NCI-H1436 (cell line): ENCODE measurements at places on chromosomes 2 and 18.

- no peak for DNase-seq
These were observed 33.8 kb upstream of the TMEM247 start for GRCh38 chr2:46445556-46445955.

DNA sequence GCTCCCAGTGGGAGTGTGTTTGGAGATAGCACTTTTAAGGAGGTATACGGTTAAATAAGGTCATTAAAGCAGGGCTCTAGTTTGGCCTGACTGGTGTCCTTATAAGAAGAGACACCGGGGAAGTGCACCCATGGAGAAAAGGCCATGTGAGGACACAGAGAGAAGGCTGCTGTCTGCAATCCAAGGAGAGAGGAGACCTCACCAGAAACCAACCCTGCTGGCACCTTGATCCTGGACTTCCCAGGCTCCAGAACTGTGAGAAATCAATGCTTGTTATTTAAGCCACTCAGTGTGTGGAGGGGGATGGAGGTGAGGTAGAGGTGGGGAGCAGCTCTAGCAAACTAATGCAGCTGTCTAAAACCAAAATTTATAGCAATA, 62.0 kb downstream of the RPL31 start:
- DNase-seq = no peak

DNA sequence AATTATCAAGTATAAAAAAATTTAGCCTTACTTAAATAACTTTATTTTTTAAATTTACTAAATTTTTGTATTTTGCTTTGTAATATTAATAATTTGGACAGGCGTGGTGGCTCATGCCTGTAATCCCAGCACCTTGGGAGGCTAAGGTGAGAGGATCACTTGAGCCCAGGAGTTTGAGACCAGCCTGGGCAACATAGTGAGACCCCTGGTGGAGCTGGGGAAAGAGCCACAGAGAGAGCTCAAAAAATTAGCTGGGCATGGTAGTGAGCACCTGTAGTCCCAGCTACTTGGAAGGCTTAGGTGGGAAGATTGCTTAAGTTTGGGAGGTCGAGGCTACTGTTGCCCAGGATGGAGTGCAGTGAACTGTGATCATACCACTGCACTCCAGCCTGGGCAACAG, 143.5 kb downstream of the B3GNT2 start:
- no peak for DNase-seq

- DNase-seq = no peak
These were observed 30.4 kb downstream of the CYTIP start for GRCh38 chr2:157413326-157414035.

DNA sequence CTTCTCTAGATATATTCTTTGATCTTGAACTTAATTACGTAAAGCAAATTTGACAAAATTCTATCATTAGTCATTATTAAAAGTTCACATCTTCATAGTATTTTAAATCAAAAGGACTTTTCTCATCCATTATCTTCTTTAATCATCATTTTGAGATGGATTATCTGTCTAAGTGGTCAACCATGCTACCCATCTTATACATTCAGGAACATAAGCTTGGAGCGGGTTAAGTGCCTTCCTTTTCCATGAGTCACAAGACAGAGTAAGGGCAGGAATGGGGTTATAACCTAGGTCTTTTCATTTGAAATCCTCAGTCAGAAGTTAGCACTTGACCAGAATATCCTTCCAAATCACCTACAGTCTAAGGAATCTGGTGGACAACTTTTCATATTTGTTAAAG, 297.1 kb downstream of the TCF4 start:
- no peak for DNase-seq

GRCh38 chr2:164538240-164538866, 82.9 kb downstream of the GRB14 start:
- peak; percentile 34 for DNase-seq

DNA sequence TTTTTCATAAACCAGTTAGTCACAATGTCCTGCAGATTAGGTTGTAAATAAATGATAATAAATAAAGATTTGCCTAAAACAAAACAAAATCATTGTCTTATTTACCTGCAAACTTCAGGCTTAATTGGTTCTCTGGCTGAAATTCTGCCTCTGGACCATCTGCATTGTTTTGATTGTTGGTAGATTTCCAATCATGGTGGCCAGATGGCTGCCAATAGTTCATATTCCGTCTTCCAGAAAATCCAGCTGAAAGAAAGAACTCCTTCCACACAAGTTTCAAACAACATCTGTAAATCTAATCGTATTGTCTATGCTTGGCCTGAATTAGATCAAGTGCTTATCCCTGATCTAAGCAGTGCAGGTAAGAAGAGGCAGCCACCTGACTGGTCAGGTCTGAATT, 771.1 kb upstream of the ZEB2 start:
- no peak for DNase-seq

- DNase-seq = no peak
These were observed 167.5 kb upstream of the SMAD2 start for GRCh38 chr18:48098007-48098406.

DNA sequence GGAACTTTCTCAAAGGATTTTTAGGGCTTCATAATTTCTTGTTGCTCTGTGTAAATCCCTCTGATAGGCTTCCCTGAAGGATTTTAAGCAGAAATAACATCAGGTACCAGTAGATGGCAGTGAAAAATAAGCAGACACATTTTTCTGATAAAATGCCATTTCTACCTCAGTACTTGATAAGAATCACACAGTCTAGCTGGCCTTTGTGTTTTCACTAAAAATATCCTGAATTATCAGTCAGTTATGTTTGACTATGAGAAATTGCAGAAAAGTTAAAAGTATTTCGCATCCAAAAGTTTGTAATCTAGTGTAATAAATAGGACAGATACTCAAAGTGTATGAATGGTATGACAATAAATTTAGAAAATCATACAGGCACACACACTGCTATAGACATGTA, 68.7 kb downstream of the DNAJC10 start:
- peak; percentile 20 for DNase-seq

- no peak for DNase-seq
These were observed 72.6 kb upstream of the MCFD2 start for GRCh38 chr2:46988230-46988629.

- DNase-seq = no peak
These were observed 4.2 kb upstream of the CCDC178 start for GRCh38 chr18:33444709-33445108.

GRCh38 chr2:130720528-130720927, 8.3 kb upstream of the GPR148 start:
- DNase-seq = no peak

GRCh38 chr2:6917761-6918421, 679 bp downstream of the RNF144A start:
- DNase-seq = peak; percentile 23

GRCh38 chr18:44735096-44735495, 54.4 kb downstream of the SETBP1 start:
- no peak for DNase-seq

GRCh38 chr2:27270670-27271069, 4.6 kb upstream of the DNAJC5G start:
- DNase-seq = no peak

- DNase-seq = no peak
These were observed 114.8 kb upstream of the SLC38A11 start for GRCh38 chr2:165070076-165070475.

GRCh38 chr2:86800856-86801567, 10.3 kb upstream of the CD8A start:
- no peak for DNase-seq

- no peak for DNase-seq
These were observed 97.3 kb downstream of the ICOS start for GRCh38 chr2:204033611-204034495.

DNA sequence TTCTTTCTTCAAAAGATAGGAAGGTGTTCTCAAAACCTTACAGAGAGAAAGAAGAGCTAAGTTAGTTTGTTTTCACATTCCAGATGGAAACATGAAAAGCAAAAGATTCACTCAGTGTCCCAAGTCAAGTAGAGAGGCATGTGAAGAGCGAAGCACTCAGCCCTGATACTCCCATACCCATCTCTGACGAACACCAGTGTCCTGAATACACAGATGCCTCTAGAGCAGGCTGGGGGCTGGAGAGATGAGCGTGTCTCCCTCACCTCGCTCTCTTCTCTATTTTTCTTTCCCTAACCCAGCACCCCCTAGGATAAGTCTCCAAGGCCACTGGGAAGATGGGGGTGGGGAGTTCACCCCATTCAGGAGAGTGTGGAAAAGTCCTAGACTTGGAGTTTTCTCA, 227.8 kb downstream of the TMEM163 start:
- no peak for DNase-seq

DNA sequence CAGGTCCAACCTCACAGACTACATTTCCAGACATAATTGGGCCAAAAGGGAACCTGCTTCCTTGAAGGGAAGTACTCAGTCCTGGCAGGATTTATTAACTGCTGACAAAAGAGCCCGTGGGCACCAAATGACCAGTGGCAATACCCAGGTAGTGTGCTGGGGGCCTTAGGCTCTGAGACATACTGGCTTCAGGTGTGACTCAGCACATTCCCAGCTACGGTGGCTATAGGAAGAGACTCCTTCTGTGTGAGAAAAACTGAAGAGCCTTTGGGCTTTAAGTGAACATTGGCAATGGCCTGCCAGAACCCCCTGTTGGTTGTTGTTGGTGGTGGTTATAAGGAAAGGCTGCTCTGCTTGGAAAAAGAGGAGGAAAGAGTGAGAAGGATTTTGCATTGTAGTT, 401.8 kb downstream of the KCNJ3 start:
- no peak for DNase-seq

- no peak for DNase-seq
These were observed 39.5 kb downstream of the ADNP2 start for GRCh38 chr18:80148326-80149199.

GRCh38 chr18:63819786-63820185, 44.6 kb downstream of the SERPINB7 start:
- DNase-seq = no peak

GRCh38 chr2:5976531-5977065, 284.4 kb downstream of the SOX11 start:
- no peak for DNase-seq

- no peak for DNase-seq
These were observed 33.1 kb downstream of the SEC11C start for GRCh38 chr18:59172664-59173249.

DNA sequence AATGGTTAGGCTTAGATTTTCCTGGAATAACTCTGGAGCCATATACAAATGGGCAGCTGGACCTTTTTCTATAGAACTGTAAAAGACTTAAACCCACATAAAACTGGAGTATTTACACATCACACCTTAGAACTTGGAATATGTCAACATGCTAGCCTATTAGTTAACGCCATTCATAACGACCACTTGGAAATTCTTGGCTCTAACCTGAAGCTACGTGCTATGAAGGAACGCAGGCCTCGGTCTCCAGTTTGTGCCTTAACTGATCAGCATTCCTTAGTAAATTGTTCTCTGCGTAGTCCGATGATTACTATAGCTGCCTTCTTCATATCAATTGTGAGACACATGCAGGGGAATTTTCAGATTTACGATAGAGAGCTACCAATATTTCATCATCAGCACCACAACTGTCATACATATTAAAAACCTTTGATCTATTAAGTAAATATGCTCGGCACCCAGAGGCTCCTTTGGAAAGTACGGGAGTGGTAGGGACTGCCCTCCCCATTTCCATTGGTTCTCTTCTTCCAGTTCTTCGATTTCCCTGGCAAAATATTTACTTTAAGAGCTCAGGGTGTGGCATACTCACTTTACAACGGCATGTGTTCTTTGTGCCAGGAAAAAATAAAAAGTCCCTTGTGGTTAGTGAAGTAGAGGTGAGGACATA, 17.5 kb upstream of the CCL20 start:
- no peak for DNase-seq

DNA sequence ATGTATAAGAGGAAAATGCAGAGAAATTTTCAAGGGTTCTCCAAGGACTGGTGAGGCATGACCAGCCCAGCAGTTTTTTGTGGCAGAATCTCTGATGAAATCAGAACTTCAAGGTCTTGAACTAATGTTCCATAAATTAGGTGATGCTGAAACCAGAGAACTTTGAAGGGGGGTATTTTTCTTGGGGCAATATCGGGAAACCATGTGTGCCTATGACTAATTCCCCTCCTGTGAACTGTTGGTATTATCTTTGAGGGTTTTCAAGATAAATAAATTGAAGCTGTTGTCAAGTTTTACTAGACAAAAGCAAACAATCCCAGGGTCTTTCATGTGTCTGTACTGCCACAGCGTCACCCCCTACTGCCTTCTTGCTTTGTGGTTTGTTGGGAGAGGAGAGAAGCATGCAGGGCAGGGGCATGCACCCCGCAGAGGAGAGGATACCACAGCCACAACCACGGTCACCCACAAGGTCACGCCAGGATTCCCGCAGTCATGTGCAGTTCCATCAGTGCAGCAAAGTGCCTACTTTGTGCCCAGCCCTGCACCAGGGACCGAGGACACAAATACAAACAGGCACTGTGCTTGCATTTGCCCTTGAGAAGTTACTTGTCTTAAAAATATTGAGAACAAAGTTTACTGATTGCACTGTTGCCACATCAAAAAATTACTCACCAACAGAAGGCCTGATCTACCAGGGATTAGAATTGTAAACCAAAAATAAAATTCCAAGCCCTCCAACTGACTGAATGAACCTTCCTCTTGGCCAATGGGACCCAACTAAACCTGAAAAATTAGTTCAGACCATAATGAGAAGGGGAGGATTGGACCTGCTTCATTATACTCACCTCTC, 413.3 kb upstream of the TRIB2 start:
- no peak for DNase-seq

- DNase-seq = no peak
These were observed 16.4 kb downstream of the NLRC4 start for GRCh38 chr2:32248299-32248698.

- no peak for DNase-seq
These were observed 290.8 kb upstream of the CHAC2 start for GRCh38 chr2:53476834-53477233.

DNA sequence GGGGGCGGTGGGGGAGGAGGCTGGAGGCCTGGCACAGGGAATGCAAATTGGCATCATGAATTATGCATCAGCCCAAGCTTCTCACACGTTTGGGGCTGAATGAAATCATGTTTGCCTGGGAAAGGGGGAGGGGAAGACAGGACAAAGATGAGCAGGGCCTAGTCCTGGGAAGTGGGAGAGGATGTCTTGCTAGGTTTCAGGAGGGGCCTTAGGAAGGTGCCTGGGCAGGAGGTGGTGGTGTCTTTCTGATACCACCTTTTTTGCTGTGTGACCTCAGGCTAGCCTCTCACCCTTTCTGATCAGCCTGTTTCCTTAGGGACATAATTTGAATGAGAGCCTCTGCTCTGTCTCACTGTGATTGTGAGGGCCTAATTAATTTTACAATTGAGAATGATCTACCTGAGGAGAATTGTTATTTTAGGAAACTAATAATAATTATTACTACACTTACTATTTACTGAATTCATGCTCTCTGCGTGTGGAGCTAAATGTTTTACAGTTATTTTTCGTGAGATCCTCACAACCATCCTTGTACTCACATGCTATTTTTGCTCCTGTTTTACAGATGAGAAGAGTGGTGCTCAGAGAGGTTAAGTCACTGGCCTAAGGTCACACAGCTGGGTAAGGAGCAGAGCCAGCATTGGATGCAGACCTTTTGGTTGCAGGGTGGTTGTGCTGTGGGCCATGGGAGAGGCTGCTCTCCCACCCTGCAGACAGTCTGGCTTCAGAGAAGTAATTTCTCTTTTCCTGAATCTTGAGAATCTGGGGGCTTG, 39.6 kb downstream of the INHBB start:
- no peak for DNase-seq

- DNase-seq = no peak
These were observed 77.3 kb downstream of the POLE4 start for GRCh38 chr2:75035444-75036353.

GRCh38 chr2:37551783-37552182, 119.7 kb downstream of the CDC42EP3 start:
- no peak for DNase-seq

- DNase-seq = no peak
These were observed 923.5 kb downstream of the EPHA4 start for GRCh38 chr2:220648628-220649027.

- no peak for DNase-seq
These were observed 20.5 kb upstream of the CD28 start for GRCh38 chr2:203685789-203686420.

- no peak for DNase-seq
These were observed 93.7 kb upstream of the ID2 start for GRCh38 chr2:8587920-8588830.
